ENCODE measurements at places on chromosomes 16 and 17.

- DNase-seq = no peak
Measured at GRCh38 chr16:3042376-3042775, 4.0 kb upstream of the MMP25 start.

DNA sequence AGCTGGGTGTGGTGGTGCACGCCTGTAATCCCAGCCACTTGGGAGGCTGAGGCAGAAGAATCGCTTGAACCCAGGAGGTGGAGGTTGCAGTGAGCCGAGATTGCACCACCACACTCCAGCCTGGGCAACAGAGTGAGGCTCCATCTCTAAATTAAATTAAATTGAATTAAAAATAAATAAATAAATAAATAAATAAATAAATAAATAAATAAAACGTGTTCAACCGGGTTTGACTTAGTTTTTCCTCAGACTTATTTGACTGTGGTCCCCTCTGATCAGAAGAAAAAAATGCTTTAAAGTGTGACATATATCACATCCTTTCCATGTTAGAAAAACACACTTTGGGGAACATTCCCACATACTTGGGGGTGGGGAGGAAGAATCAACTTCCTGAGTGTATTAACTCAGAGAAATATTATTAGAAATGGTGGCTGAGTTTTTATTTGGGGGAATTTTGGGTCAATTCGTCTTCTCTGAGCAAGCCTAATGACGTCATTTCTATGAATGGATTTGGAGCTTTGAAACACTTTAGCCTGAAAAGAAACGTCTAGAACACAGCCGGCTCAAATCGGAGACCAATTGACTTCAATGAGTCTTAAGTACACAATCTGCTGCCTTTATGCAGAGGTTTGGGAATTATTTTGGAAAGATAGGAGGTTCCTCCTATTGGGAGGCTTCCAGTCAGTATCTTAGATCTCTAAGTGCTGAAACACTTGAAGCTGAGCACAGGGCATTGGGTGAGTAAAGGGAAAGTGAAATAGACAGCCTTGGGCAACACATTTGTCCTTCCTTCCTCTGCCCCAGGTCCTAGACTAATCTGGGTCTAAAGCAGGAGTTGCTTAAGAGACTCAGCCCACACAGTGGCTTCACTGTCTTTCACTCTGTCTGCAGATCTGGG is 132.6 kb downstream of the PITPNC1 start:
- DNase-seq = peak; percentile 30

GRCh38 chr17:75078284-75079022 is 9.3 kb upstream of the SLC16A5 start:
- DNase-seq = peak; percentile 82

GRCh38 chr16:70660672-70661350 is 14.5 kb downstream of the IL34 start:
- no peak for DNase-seq

DNA sequence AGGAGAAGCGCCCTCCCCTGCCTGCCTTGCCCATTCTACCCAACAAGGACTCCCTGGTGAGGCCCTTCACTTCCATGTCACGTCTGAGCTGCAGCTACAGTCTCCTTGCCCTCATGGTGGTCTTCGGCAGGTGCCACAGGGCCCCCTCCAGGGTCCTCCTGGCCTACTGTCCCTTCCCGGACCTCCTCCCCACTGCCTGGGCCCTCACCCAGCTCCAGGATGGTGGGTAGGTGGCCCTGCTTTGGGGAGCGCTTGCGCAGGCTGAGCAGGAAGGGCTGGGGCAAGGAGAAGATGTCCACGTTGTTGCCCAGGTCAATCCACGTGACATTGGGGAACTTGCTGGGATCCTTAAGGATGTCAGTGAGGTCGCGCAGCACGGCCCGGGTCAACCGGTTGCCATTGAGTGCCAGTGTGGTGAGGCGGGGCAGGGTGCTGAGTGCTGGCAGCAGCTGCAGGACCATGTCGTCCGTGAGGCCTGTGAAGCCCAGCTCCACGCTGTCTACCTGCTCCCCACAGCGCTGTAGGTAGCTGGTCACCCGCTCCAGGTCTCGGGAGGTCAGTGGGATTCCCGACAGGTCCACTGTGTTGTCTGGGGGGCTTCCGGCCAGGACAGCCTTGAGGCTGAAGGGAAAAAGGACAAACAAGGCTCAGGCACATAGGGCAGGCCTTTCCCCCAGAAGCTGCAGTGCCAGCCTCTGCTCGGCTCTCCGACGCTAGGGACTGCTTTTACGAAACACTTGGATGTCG is 28.3 kb downstream of the TRPV2 start:
- no peak for DNase-seq

- no peak for DNase-seq
Measured at GRCh38 chr16:76265434-76266045, 11.7 kb upstream of the CNTNAP4 start.

- no peak for DNase-seq
Measured at GRCh38 chr16:11145173-11145818, 110.7 kb downstream of the SOCS1 start.

GRCh38 chr17:56806949-56807348 is 26.8 kb downstream of the C17orf67 start:
- no peak for DNase-seq

DNA sequence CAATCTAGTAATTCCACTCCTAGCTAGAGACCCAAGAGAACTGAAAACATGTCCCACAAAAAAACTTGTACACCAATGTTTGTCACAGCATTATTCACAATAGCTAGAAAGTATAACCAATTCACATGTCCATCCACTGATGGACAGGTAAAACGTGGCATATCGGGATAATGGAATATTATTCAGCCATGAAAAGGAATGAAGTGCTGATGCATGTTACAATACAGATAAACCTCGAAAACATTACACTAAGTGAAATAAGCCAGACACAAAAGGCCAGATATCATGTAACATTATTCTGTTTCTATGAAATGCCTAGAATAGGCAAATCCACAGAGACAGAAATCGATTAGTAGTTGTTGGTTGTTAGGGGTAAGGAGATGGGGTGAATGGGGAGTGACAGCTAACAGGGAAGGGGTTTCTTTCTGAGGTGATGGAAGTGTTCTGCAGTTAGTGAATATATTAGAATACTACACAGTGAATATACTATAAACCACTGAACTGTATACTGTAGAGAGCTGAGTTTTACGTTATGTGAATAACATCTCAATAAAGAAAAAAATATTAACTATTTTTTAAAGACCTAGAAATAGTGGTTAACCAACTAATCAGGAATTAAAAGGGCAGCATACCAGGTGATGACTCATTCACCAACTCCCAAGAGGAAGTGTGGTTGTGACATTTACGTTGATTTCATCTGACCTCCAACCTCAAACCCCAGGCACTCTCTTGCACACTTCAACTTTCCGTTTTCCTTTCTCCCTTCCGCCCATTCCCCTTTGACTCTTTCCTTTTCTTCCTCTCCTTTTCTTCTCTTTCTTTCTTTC is 48.6 kb downstream of the GAS7 start:
- peak; percentile 30 for DNase-seq

All from T47D (cell line).